ENCODE measurements at places on chromosomes 4 and X.

DNA sequence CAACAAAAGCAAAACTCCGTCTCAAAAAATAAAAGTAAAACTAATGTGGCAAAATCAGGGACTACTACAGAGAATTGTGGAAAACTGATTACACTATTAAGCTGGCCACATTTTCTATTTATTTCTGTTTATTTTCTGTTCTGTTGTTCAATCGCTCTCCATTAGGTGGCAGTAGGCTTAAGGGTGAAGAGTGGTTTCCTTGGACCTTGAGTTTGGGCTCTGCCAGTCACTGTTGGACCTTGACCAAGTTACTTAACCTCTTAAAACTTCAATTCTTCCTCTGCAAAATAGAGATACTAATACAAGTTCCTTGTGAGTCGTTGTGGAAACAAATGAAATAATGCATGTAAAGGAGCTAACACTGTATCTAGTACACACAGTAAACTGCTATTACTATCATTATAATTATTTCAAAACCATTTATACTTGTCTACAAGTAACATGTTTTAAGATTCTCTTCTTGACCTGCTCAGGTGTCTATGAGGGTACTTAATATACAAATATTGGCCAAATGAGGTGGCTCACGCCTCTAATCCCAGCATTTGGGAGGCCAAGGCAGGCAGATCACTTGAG is 15.2 kb downstream of the HSD17B11 start:
- no peak for DNase-seq

- peak; percentile 21 for DNase-seq
These were observed at the start of gene ATOH1 for GRCh38 chr4:93828332-93828994. Gene ATOH1 (plus strand): TSS chr4:93828753. CDS start chr4:93828927, 174 bp downstream.

DNA sequence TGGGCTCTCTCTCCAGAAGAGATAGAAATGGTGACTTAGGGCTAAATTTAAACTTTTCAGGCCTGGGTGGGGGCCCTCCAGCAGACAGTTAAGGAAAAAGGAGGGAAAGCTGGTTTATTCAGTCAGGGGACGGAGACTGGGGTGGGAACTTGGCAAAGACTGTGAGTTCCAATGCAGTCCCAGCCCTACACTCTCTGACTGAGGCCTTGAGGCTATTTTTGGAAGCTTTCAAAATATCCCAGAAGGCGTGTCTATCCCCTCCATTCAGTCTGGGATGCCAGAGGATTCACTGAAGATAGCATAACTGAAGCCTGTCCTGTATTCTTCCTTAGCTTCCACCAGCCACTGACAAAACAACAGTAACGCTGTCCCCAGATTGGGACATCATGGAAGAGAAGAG is 32.1 kb upstream of the MSN start:
- DNase-seq = no peak

DNA sequence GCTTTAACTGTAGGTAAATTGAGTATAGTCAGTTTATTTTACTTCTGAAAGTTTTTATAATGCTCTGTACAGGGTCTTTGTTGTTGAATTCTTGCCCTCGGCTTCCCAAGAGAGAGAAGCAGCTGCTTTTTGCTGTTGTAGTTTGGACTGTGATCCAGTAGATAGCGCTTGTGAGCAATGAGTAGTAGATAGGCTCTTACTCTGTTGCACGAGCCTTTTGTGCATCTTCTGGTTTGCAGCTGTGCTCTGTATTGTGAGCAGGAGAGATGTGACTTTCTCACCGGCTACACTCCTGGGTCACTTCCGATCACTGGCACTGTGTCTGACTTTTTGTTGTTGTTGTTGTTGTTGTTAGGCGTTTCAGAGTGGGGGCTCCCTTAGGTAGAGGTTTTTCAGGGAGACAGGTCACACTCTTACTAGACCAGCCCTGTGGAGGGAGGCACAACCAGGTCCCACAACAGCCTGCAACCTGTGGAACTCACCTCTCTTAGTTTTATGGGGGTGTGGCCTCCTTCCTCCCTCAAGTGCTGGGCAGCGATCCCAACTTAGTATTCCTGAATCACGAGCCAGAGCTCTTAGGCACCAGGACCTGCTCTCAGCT is 822.1 kb upstream of the GALNTL6 start:
- DNase-seq = no peak

- DNase-seq = no peak
These were observed 112.9 kb upstream of the NOCT start for GRCh38 chr4:138902705-138903104.

DNA sequence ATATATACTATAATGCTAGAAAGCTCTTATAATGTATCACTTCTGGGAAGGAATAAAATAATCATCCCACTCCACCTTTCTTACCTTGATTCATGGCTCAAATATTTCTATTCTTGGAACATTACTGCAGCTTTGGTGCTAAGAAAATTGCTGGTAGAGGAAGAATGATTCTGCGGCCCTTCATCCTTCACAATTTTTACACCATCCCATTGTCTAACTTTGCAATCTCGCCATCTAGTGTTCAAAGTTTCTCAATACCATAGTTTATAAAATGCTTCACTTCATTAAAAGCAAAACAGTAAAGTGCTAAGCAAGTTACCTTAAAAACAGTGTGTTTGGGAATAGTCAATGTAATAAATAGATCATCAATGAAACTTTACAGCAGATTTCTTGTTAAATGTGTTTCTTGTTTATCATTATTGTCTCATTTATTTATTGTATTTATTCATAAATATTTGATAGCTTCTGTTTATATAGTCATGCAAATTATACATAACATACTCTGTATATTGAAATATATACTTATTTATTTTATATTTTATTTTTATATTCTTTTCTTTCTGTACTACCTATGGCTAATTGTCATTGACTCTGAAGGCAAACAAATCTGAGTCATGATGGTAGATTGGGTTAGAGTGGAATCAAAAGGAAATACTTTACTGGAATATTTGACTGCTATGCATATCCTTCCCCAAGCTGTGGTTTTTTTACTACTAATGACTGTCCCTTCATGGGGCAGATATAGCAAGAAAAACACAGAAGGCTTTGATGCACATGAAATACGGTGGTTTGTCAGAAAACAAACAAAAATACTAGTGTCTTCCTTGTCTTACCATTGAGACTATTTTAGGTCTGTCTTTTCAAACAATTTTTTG is 390.7 kb downstream of the MAPK10 start:
- no peak for DNase-seq

GRCh38 chr4:39410415-39410814 is 3.7 kb downstream of the KLB start:
- no peak for DNase-seq

- no peak for DNase-seq
These were observed 5.0 kb upstream of the FBXW7 start for GRCh38 chr4:152540941-152541340.

GRCh38 chrX:76127341-76127740 is 45.5 kb upstream of the PBDC1 start:
- DNase-seq = no peak

- no peak for DNase-seq
These were observed 28.5 kb downstream of the TAF7L start for GRCh38 chrX:101262590-101262989.

GRCh38 chr4:25835384-25835783 is 27.4 kb downstream of the SEL1L3 start:
- no peak for DNase-seq

DNA sequence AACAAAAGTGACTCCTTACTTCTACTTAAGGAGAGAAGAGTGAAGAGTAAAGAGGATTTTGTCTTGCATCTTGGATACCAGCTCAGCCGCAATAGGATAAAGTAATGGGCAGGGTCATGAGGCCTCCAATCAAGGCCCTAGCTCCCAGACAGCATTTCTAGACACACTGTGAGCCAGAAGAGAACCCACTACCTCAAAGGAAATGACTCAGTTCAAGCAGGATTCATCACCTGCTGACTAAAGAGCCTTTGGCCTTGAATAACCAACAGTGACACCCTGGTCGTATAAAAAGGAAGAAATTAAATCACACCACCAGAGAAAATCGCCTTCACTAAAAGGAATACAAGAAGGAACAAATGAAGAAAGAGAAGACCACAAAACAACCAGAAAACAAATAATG is 416.1 kb downstream of the PCDH18 start:
- DNase-seq = no peak

DNA sequence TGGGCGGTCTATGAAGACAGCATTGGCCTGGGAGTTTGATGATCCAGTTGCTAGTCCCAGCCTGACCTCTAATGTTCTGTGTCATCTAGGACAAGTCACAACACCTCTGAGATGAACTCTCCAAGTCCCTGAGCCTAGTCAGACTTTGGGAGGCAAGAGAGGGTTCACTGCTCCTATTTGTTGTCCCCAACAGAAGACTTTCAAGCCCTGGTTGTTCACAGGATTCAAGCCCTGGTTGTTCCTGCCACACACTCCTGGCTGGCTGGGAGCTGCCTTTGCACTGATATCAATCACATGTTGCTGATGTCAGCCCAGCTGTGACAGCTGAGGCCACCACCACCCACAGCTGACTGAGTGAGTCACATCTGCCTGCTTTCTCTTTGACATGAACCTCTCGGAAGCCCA is 253.2 kb upstream of the RASGEF1B start:
- DNase-seq = peak; percentile 15

DNA sequence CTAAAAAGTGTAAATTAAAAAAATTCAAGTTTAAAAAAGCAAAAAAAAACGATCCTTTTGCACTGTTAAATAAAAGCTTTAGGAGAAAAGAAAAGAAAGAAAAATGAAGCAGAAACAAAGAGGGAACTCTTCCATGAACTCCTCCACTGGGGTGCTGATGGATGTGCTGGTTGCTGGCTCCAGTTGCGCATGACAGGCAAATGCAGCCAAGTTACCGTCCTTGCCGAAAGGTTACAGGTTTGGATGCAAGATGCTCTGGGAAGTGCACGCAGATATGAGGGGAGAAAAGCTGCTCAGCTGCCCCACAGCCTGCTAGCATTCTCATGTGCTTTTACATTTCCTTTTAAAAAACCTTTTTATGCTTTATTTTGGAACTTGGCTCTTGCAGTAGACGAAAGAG is 58.5 kb downstream of the HADH start:
- DNase-seq = peak; percentile 35

GRCh38 chrX:67004451-67004850 is 365.6 kb upstream of the EDA2R start:
- DNase-seq = no peak

Measured in heart right ventricle (tissue), 16 donors.